ENCODE measurements at places on chromosomes 5 and 9. TPM values are rescaled to one million over a fixed set of nuclear protein-coding genes. Genes with fewer than 3 reads are reported as not detected.

Gene C5orf58
- total RNA-seq: not detected

- no peak overlapping the region for H3K27ac ChIP-seq
- DNase-seq: no peak
Measured at GRCh38 chr5:2131826-2132496, 249.2 kb upstream of the IRX4 start.

DNA sequence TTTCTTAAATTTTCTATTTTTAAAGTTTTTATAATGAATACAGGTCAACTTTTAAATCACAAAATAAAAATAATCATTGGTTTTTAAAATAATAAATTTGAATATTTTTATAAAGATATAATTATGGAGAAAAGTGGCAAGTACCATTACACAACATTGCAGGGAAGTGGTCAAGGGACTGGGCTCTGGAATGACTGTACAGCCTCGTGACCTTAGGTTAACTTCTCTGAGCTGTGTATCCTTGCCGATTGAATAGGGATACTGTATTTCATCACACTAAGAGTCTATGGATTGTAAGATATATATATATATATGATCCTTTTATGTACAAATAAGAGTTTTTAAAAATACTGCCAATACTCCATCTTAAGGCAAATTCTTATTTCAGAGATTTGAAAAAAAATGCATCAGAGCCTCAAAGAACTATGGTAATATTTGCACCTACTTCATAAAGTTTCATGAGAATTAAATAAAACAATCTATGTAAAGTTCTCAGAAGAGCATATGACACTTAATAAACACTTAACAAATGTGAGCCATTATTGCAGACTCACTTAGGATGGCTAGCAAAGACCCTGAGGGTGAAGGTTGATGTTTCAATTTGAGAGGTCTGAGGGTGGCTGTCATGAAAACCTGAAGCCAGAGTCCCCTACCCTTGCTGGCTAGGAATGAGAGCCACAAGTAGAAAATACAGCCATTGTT lies 136.5 kb downstream of the CCDC192 start:
- DNase-seq: no peak
- H3K36me3 ChIP-seq: no peaks in the 10 kb centered on the region
- no peak overlapping the region for H3K27ac ChIP-seq

GRCh38 chr5:169116961-169117461 lies 183.9 kb downstream of the SLIT3 start:
- no peak overlapping the region for H3K27ac ChIP-seq
- no peaks in the 10 kb centered on the region for H3K27me3 ChIP-seq
- H3K36me3 ChIP-seq: no peaks in the 10 kb centered on the region

Gene LCN15
- not detected for total RNA-seq

Gene ZFAND5
- total RNA-seq: 146 TPM

Gene NTNG2
- 0.36 TPM for total RNA-seq

Gene TSLP
- 0.36 TPM for total RNA-seq

Gene GFI1B
- total RNA-seq: 0.28 TPM

Gene CDC20B
- total RNA-seq: not detected

DNA sequence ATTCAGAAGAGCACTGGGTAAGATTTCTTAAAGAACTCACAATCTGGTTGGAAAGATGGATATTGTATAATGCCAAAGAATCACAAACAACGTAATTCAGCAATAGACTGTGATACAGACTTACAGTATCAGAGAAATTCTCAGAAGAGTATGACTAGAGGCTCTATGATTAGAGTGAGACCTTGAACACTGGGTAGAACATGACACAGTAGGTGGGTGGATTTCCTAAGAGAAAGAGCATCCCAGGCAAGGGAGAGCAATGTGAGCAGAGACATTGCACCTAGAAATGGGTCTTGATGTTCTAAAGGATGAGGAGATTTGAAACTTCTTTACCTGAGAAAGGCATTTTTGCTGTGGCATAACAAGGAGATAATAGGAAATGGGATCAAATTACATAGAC lies 27.3 kb upstream of the CAST start:
- no peak for DNase-seq
- no peak overlapping the region for H3K4me3 ChIP-seq

GRCh38 chr5:147375151-147375550 lies 134.7 kb downstream of the DPYSL3 start:
- H3K4me1 ChIP-seq: no peaks in the 10 kb centered on the region
- no peaks in the 10 kb centered on the region for H3K27me3 ChIP-seq
- no peak overlapping the region for H3K27ac ChIP-seq
- DNase-seq: no peak
- H3K36me3 ChIP-seq: no peaks in the 10 kb centered on the region

GRCh38 chr9:115167175-115167574 lies 49.2 kb upstream of the TNC start:
- H3K4me1 ChIP-seq: no peaks in the 10 kb centered on the region
- no peak overlapping the region for H3K4me3 ChIP-seq
- H3K36me3 ChIP-seq: no peaks in the 10 kb centered on the region
- H3K27ac ChIP-seq: no peak overlapping the region

Gene WNT8A
- not detected for total RNA-seq

DNA sequence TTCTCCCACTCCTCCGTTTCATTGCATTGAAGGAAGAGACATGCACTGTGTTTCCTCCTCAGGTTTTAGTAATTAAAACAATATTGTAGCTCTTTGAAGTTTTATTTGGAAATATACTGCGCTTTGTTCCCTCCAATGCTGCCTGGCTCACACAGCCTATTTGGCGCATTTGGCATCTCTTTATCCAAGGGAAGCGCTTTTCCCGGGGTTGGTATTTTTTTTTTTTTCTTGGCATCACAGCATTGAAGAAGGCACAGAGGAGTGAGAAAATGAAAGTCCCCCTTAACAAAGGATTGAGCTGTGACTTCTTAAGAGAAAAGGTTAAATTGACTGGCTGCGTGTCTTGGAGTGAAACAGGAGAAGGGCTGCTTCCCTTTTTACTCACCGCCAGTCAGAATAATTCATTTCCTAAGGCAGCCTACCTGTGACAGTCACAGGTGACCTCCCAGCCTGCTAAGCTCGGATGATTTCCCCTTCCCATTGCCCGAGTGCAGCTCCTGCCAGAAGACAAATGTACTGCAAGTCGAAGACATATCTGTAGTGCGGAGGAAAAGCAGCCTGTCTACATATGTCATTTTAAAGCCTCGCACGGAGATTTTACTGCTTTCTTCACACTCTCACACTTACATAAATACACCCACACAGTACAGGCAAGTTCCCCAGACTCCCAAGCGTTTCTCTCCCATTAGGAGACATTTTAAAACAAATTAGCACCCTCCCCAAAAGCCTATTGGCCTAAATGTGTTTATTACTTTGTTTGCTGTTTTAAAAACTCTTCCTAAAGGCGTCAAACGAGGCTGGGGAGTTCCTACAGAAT lies 665.5 kb upstream of the ZNF608 start:
- peak overlapping the region; percentile 84 for H3K27ac ChIP-seq
- no peaks in the 10 kb centered on the region for H3K36me3 ChIP-seq
- peak; percentile 59 for DNase-seq
- peak overlapping the region; percentile 21 for H3K4me3 ChIP-seq
- peaks cover 66% of the 10 kb centered on the region for H3K4me1 ChIP-seq
- H3K27me3 ChIP-seq: no peaks in the 10 kb centered on the region

All from sigmoid colon (tissue), 7 donors.